ENCODE measurements at places on chromosomes 16 and 17. TPM values are rescaled to one million over a fixed set of nuclear protein-coding genes. Genes with fewer than 3 reads are reported as not detected.

Gene TNFSF13
- total RNA-seq: 1.4 TPM

Gene DOC2A
- not detected for total RNA-seq

Gene CCDC78
- 1.8 TPM for total RNA-seq

Gene WFIKKN2
- under 0.01 TPM for total RNA-seq

Gene KRTAP2-2
- not detected for total RNA-seq

Gene TMEM220
- 6.2 TPM for total RNA-seq

Gene PRRT2
- 7.7 TPM for total RNA-seq

Gene ACSM2A
- not detected for total RNA-seq

Gene GP1BA
- total RNA-seq: not detected

Gene ICAM2
- 3.0 TPM for total RNA-seq

Gene MINK1
- 48.5 TPM for total RNA-seq

Gene KRT23
- not detected for total RNA-seq

Gene ZNF597
- total RNA-seq: 2.5 TPM

Gene TPSG1
- not detected for total RNA-seq

Gene ATP1B2
- total RNA-seq: not detected

Gene CAVIN1
- 721 TPM for total RNA-seq

Gene DLX3
- total RNA-seq: not detected

Gene RHBDL1
- 1.6 TPM for total RNA-seq

Gene PLCG2
- 0.09 TPM for total RNA-seq

Gene SLFN14
- not detected for total RNA-seq

Gene DNAH17
- not detected for total RNA-seq

Gene PIMREG
- total RNA-seq: 0.90 TPM

Gene CCDC40
- 5.2 TPM for total RNA-seq

Gene DPEP3
- total RNA-seq: not detected

Gene MED31
- total RNA-seq: 28.8 TPM

Gene TP53
- total RNA-seq: 68.7 TPM

Gene KRT9
- not detected for total RNA-seq

Gene SLC35G6
- not detected for total RNA-seq

Gene HASPIN
- 10.5 TPM for total RNA-seq

Gene CLEC19A
- total RNA-seq: not detected

Gene DNASE1L2
- 0.16 TPM for total RNA-seq

Gene KREMEN2
- not detected for total RNA-seq

Gene NOD2
- not detected for total RNA-seq

Gene PRSS27
- 1.3 TPM for total RNA-seq

Gene CNTNAP1
- 41.5 TPM for total RNA-seq

Gene LPO
- not detected for total RNA-seq

Gene ZNF385C
- not detected for total RNA-seq

Gene SPNS1
- 27.1 TPM for total RNA-seq

All from fibroblast of the aortic adventitia (primary cell).